Stimulated activated CD4-positive, alpha-beta T cell treated with anti-CD3 and anti-CD28 coated beads, Interleukin-1b, Interleukin-23, amount 100 ng/mL, for 48 hours (primary cell): ENCODE measurements at places on chromosomes 13 and 19.

DNA sequence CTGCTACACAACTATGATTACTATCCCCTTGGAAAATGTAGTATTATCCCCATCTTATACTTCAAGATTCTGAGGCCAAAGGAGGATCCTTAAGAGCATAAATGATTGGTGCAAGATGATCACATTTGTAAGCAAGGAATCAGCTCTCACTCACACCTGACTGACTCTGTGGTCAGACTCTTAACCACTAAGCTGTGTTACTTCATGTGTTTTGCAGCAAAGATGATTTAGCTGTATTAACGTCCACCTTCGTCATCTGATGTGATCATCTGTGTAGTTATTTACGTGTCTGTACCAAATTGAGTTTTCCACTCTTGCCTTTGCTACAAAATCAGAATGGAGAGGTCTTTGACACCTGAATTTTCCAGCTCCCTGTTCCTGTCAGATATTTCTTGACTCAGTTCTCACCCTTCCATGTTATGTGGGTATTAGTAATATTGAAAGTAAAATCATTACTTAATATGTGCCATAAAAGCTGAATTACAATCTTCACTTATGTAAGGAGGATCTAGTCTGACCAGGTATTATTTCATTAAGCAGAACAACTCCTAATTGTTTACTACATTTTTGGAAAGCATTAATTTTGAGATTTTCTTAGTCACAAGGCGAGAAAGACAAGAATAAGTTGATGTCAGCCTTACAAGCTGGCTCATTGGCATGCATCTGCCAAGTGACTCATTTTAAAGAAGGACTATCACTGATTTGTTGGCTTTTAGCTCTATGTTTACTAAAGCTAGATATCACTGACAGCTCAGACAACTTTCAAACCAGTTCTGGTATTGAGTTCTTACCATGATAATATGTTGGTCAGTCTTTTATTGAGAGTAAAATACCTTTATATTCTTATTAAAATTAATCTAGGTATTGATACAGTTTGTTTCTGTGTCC, 1279.8 kb upstream of the PCDH9 start:
- no peak for DNase-seq

GRCh38 chr13:41462427-41462826, 5.1 kb downstream of the RGCC start:
- no peak for DNase-seq

DNA sequence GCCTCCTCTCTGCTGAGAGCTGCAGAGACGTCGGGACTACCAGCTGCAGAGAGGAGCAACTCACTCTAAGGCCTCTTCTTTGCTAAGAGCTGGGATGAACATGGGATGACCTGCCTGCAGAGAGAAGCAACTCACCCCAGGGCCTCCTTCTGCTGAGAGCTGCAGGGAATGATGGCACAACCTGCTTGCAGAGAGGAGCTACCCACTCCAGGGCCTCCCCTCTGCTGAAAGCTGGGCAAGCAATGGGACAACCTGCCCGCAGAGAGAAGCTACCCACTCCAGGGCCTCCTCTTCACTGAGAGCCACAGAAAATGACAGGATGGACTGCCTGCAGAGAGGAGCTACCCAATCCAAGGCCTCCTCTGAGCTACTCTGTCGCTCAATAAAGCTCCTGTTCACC, 6.9 kb upstream of the MLLT1 start:
- DNase-seq = no peak

DNA sequence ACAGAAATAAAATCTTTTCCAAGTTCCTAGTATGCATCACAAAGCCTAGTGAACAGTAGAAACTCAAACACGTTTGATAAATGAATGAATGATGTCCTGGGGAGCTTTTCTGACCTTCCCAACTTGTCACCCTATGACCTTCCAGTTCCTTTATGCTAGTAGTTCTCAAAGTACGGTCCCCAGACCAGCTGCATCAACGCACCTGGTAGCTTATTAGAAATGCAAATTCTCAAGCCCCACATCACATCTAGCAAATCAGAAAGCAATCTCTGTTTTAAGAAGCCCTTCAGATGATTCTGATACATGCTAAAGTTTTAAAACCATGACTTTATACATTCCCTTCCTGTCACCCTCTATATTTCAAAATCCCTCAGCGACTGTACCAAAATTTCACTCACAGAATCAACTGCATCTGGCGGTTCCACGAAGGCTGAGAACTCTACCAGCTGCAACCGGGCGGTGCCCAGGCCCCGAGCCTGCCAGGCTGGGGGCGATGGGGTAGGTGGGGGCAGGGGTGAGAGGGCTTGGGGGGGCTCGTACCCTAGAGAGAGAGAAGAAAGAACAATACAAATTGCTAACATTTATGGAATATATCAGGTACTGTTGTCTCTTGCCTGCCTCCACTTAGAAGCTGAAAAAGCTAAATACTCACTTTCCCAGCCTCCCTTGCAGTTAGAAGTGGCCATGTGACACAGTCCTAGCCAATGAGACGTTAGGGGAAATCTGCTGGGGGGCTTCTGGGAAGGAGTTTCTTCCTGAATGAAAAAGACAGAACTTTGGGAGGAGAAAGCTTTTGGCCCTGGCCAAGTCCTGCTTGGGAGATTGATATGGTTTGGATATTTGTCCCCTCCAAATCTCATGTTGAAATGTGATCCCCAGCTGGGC, 13.3 kb downstream of the CD37 start:
- no peak for DNase-seq

GRCh38 chr13:41492432-41493260, 35.3 kb downstream of the RGCC start:
- DNase-seq = no peak

GRCh38 chr13:70088926-70089325, 18.7 kb upstream of the ATXN8OS start:
- DNase-seq = no peak
